ENCODE measurements at places on chromosomes 4 and X.

GRCh38 chr4:8392591-8393190 lies 47.8 kb downstream of the ACOX3 start:
- no peak for DNase-seq

DNA sequence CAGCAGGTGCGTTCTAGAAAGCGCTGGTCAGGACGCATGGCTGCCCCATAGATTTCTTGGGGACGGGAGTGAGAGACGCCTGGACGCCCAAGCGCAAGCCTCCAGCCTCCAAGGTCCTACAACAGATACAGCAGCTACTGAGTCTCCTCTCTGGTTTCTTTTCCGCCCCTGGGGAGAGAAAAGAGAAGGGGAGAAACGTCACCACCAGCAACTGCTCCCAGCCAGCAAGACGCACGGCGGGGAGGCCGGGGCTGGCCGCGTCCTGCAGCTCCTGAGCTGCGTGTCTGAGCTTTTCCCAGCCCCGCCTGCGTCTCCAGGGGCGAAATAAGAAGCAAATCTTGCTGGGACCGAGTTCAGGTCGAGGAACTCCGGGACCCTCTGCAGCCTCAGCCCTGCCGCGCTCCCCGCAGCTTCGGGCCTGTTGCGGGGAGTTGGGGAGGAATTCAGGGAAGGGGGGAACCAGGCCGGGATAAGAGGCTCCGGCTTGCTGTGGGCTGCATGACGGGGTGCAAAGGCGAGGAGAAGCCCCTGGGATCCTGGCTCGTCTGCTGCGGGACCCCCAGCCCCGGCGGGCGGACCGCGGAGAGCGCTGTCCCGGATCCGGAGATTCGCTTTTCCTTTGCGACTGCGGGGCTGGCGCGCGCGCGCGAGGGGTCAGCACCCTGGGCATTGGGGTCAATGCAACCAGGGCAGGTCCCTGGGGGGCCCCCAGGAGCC lies 6.8 kb upstream of the SHOX start:
- no peak for DNase-seq

DNA sequence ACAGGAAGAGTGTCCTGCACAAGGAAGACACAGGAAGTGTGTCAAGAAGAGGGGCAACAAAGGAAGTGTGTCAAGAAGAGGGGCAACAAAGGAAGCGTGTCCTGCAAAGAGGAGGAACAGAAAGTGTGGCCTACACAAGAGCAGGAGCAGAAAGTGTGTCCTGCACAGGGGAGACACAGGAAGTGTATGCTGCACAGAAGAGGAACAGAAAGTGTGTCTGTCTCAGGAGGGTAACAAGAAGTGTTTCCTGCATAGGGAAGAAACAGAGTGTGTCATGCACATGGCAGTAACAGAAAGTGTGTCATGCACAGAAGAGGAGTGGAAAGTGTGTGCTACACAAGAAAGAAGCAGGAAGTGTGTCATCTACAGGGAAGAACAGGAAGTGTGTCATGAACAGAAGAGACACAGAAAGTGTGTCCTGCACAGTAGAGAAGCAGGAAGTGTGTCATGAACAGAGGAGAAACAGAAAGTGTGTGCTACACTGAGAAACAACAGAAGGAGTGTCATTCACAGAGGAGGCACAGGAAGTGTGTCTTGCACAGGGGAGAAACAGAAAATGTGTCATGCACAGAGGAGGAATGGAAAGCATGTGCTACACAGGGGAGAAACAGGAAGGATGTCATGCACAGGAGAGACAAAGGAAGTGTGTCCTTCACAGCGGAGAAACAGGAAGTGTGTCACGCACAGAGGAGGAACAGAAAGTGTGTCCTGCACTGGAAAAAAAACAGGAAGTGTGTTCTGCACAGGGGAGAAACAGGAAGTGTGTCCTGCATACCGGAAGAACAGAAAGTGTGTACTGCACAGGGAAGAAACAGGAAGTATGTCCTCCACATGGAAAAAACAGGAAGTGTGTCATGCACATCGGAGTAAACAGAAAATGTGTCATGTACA lies 526.4 kb upstream of the PRKX start:
- DNase-seq = no peak

DNA sequence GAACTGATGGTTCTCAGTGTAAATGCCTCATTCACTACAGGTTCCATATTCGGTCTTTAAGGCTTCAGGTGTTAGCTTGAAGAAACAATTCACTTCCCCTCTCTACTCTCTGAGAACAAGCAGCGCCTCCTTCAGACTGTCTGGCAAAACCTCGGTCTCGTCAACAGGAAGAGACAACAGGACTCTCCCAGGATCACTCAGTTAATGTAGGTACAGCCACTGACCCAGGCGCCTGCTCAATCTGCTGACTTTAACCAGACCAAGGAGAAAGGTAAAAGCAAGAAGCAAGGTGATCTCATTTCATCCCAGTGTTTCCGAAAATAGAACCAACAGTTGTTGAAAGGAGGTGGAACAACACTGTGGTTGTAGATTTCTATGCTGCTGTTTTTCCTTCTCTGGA lies 102.2 kb downstream of the SLC2A9 start:
- no peak for DNase-seq

GRCh38 chrX:119376312-119376711 lies 22.8 kb upstream of the SLC25A43 start:
- DNase-seq = no peak

GRCh38 chr4:155626561-155626960 lies 40.1 kb upstream of the GUCY1A1 start:
- no peak for DNase-seq

- no peak for DNase-seq
These were observed 138.3 kb downstream of the PCDH18 start for GRCh38 chr4:137394018-137394417.

- DNase-seq = no peak
These were observed 88.6 kb upstream of the TMEM164 start for GRCh38 chrX:109914114-109914849.

GRCh38 chrX:86148024-86148511 lies at the start of gene DACH2:
DACH2 (plus strand) TSS chrX:86148451.
- DNase-seq = no peak

DNA sequence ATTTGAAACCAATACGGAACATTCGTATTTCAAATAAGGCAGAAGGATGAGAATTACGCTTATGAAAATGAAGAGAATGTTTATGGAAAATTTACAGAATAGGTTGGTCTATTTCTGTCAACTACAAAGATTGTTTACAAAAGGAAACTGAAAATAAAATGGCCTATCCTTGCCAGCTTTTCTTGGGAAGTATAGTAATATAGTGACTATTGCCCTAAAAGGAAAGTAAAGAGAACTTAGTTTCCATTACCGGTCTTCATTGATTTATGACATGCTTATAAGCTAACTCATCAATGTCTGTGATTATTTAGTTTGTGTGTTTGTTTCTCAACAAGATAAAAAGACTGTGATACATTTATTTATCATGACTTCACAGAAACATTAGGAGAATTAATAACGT lies 2.9 kb upstream of the SPRY1 start:
- no peak for DNase-seq

GRCh38 chr4:33323393-33323792 lies 2603.2 kb downstream of the PCDH7 start:
- no peak for DNase-seq

GRCh38 chr4:83708500-83709175 lies 172.7 kb downstream of the GPAT3 start:
- DNase-seq = no peak

DNA sequence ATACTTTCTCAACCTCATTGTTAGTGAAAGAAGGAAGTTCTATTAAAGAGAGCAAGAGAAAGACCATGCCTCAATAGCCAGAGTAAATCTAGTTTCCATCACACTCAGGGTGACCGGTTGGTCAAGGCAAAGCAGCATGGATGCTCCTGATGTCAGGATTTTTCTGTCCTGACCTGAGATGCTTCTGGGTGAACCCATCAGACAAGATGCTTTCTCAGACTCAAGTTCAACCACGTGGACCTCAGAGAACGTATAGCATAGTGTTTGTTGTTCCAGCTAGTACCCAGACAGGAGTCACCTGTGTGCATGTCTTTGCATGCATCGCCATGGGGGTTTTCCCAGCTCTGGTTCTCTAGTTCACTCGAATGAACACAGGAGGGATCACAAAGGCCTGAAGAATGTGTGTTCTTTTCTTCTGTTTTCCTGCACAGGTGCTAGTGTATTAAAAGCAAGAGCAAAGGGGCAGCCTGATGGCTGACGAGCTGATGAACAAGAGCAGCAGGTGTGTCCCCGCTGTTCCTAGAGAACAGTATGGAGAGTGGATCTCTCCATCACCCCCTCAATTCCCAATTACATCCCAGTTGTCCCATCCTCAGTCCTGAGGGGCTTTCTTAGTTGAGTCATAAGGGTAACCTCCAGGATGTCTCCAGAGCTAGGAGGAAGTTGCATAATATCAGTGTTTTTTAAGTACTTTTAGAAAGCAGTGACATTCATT lies 110.5 kb upstream of the ENPP6 start:
- DNase-seq = no peak

DNA sequence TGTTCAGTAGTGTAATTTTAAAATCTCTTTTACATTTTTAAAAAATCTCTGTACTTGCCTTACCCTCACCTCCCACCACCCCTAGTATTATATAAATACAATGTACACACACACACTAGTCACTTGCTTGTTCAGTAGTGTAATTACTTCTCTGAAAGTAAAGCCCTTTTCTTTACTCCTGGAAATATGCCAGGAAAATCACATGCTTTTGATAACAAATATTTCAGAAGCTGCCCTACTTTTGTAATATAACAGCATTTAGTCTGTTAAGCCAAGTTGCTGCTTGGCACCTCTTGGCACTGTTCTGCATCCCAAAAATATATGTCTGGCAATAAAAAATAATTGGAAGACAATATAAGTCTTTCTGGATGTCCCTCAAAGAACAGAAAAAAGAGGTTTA lies 172.8 kb upstream of the APOOL start:
- DNase-seq = no peak

DNA sequence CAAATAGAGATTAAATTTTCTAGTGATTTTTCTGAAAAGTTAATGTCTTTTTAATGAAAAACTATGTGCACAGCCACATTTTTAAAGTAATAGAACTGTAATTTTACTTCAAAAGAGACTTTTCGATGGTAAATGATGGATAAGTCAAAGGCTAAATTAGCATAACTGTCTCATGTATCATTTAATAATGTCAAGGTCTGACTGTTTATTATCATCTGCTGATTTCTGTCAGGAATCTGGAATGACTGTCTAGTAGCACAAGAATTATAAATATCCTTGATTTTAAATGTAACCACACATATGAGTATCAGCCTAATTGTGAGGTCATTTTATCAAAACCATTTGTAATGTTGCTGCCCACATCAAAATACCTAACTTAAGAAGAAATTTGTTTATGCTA lies 333.8 kb downstream of the EPHA5 start:
- DNase-seq = no peak

- no peak for DNase-seq
These were observed 30.1 kb upstream of the IQCM start for GRCh38 chr4:149845743-149846142.

DNA sequence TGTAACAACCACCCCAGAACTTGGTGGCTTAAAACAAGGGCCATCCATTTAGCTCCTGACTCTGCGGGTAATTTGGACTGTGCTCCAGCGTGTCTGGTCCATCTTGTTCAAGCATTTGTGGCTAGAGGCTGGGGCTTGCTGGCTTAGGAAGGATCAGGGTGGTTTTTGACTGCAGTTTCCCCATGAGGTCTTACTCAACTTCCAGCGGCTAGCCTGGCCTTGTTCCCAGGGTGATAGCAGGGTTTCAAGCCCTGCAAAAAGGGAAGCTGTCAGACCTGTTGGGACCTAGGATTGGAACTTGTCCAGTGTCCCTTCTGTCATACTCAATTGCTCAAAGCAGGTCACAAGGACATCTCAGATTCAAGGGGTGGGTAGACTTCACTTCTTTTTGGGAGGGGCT lies 205.9 kb downstream of the STIM2 start:
- no peak for DNase-seq

DNA sequence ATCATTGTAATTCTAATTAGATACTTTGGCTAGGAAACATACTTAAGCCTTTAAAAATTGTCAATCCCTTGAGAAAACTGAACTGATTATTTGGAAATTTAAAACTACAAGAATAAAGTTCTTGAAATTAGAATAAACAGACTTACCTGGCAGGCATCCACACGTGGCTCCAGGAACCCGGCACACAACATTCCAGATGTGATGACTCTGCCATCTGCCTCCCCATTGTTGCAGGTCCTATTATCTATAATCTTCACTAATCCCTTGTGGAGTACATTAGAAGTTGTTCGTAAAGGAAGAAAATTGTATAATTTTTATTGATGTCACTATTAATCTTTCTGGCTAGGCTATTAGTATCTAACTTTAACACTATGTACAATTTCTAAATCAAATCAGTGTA lies 16.2 kb upstream of the GNRHR start:
- no peak for DNase-seq

DNA sequence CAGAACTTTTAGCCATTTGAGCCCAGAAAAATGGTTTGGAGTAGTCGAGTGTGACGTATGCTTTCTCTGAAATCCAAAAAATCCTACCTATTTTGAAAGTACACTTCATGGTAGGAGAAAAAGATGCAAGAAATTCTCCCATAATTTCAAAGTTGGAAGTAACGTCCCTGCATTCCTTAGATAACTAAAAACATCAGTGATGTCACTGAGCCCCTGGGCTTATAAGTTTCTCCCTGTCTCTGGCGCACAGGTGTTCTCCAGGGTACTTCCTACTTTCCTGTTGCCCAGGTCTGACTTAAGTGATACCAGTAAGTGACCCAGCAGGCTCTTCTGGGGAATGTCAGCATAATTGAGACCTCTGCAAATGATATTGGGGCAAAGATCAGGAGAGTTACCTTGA lies 90.5 kb upstream of the WDR1 start:
- no peak for DNase-seq

DNA sequence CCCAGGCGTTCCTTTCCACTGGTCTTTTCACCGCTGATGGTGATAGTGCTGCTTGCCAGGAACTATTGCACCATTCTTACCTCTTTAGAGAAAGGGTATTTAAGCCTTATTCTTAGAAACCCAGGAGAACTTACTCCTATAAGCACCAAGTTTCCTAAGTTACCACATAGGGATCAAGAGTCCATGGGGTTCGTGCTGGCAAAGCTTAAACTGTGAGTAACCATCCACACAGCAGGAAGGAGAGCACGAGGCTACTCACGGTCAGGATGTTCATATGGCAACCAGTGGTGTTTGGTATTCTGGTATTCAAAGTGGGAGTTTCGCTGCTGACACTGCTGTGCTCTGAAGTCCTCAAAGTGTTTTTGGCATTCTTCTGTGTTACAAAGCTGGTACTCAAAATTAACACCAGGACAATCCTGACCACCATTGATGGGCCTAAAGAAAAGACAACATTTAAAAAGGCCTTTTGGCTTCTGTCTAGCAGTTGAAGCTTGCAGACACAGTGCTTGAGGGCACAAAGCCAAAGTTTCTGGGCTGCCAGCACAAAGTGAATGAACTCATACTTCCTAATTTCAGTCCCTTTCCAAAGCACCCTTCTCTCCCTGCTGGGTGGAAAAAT lies 256.9 kb downstream of the ADAMTS3 start:
- DNase-seq = no peak

GRCh38 chr4:188976644-188977115 lies 837.4 kb downstream of the TRIML1 start:
- DNase-seq = no peak
